Thoracic aorta (tissue), 2 donors: ENCODE measurements at places on chromosomes 1 and 21. TPM values are rescaled to one million over a fixed set of nuclear protein-coding genes. Genes with fewer than 3 reads are reported as not detected.

Gene RNU1-2
- under 0.01 TPM for total RNA-seq

Gene PTAFR
- total RNA-seq, result 9.2 TPM

Gene GIPC2
- 1.6 TPM for total RNA-seq

Gene AKNAD1
- not detected for total RNA-seq

Gene C1orf115
- 6.8 TPM for total RNA-seq

Gene APCS
- not detected for total RNA-seq

Gene HRNR
- not detected for total RNA-seq
